GM12891 (cell line): ENCODE measurements at places on chromosomes 6 and 20.

DNA sequence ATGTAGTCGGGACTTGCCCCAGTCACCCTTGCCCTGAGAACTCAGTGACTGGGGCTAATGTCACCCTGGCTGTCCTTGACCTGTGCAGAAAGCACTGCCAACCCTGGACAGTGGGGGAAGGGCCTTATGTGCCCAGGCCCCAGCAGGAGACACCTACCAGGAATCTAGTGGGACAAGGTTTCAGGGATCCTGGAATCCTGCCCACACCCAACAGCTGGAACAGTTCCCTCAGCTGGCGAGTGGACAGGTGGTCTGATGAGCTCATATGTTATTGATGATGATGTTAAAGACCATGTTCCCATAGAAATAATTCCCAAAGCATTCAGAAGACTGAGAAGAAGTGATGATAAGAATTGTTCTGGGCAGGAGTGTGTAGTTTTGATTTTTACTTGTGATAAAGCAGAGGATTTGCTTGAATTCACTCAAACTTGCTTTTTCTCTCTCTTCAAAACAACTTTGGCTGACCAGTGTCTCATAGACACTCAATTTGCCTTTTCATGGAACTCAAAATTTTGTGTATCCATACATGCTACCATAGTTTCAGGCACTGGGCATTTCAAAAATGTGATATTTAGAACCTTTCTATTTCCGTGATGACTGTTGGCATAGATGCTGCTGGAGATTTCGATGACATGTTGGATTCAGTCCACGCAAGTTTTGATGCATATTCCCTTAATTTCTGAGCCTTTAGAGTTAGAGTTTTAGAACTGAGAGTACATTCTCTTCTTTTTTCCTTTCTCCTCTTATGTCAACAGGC, 79.3 kb downstream of the SLC22A3 start:
- no peak for DNase-seq

- no peak for DNase-seq
These were observed 38.3 kb upstream of the LOC128125822 start for GRCh38 chr6:63533952-63534351.

DNA sequence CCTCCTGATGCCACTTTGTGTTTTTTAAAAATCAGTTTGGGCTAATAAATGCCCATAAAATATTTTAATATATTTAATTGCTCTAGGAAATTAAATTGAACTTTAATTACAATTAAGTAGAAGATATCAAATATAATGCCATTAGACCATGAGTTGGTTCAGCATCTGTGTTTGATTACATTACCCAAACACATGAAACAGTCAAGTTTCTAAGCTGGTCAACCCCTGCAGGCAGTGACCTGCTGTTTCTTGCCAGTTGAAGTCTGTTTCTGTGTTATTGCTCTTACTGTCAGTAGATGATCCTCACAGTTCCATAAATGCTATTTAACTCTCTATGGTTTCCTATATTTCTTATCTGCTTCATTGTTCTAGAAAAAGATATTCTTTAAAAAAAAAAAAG, 9.7 kb upstream of the TENT5A start:
- DNase-seq: no peak

GRCh38 chr6:163387317-163387716, 27.2 kb upstream of the QKI start:
- no peak for DNase-seq

GRCh38 chr6:41786451-41787218, 859 bp upstream of the TOMM6 start:
- DNase-seq: peak; percentile 91

GRCh38 chr6:1231941-1232340, 80.0 kb upstream of the FOXQ1 start:
- DNase-seq: no peak

GRCh38 chr20:7123457-7123856, 356.0 kb downstream of the BMP2 start:
- DNase-seq: no peak

DNA sequence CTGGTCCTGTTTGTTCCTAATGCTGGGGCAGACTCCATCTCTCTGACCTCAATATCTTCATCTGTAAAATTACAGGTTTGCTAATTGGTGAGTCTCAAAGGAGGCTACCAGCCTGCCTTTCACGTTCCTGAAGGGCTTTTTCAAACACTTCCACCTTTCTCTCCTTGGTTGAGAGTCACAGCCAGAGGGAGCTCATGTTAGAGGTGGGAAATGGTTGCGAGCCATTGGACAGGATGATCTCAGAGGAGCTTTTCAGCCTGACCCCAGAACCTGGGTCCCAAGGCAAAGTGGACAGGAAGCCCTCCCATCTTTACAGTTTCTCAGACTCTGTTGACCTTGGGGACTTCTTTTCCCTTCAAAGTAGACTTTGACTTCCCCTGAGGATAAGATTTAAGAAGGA, 37.6 kb downstream of the NDUFAF5 start:
- DNase-seq: no peak

DNA sequence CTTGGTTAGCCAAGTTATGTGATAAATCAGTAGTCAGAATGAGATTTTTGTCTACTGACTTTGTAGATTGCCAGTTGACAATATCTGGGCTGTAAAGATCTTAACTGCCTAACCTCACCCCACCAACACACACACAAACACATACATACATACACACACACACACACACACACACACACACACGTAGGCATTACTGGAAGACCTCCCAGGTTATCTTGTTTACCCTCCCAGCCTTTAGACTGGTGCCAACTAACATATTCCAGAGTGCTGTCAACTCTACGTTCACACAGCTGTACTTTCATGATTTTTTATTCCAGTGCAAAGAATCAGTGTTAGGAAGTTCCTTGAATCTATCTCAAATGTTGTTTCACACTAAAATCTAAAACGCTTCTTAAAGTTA, 38.9 kb downstream of the BMP5 start:
- no peak for DNase-seq

GRCh38 chr6:24897186-24897585, 38.6 kb downstream of the RIPOR2 start:
- DNase-seq: no peak

DNA sequence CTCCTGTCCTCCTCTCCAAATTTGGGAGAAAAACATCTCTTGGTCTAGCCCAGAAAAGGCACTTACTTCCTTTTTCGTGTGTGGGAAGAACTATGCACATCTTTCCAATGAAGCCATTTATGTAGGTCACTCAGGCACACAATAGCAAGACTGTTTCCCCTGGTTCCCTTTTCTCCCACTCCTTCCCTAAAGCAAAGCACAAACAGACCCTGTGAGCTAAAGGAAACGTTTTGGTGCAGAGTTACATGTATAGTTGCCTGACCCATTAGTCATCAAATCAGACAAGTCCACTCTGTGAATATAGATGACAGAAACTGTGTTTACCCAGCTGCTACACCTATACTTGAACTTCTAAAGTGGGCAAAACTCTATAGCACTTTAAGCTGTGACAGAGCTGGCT, 474.6 kb downstream of the COL12A1 start:
- no peak for DNase-seq

DNA sequence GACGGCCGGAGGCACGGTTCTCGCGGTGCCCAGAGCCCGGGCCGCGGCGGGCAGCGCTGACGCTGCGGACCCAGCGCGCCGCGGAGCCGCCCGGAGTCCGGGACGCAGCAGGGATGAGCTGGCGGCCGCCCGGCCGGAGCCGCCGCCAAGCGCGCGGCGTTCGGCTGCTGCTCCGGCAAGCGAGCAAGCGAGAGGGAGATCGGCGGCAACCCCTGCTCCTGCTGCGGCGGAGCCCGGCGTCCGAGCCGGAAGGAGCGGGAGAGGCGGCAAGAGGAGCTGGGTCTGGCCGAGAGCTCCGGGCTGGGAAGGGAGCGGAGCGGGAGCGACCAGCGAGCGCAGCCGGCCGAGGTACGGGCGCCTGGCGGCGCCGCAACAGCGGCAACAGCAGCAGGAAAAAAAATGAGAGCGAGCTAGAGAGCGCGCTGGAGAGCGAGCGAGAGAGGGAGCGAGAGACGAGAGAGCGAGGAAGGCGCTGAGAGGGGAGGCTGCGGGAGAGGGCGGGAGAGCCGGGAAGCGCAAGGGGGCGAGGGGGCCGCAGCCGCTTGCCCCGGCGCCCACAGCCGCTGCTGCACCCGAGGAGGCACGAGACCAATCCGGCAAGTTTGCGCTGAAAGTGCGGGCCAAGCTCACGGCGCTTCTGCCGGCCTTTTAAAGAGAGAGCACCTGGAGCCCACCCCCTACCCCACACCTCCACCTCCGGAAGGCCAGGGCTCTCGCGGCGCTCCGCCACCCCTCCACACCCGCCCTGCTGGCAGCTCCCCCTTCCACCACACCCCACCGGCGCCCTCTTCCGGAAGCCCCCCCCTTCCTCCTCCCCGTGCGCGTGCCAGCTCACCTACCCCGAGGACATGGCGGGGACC, 496 bp downstream of the GRM4 start:
- DNase-seq: no peak

DNA sequence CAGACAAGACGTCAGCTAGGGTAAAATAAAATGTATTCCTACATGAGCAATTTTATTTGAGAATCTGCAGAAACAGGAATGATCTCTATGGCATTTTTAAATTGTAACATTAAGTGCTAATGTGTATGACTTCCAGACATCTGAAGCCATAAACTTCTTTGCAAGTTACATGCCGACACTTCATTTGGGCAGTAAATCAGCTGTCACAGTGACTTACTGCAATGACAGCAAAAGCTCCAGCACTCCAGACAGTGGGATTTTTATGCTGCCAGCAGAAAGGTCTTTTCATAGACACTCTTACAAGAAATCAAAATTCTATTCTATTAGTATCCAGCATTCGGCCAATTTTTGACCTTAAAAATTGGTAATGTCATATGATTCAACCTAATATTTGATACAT, 156.3 kb upstream of the SNX9 start:
- no peak for DNase-seq

DNA sequence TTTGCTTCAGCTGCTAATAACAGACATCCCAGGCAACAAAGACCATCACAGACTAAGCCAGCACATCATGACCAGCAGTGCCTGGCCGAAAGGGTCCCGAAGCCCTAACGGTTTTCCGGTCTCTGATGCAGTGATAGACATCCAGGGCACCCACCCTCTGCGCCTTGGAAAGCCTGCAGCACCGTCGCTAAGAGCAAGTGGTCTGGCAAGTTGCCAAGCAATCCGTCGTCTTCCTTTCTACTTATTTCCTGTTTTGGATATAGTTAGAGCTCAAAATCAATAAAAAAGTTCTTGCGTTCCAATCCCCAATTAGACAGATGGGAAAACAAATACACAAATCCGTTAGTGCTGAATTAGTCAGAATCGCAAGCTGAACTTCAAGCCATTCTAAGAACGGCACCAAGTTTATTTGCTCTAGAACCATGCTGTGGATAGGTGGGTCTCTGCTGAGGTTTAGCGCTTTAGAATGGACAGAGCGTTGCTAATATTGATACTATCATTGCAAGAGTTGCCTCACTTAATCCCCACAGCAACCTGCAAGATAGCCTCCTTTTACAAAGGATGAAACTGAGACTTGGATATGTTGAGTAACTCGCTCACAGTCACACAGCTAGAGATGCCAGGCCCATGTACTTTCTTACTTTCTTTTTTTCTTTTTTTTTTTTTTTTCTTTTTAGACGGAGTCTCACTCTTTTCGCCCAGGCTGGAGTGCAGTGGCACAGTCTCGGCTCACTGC, 163.3 kb upstream of the SNX9 start:
- no peak for DNase-seq

GRCh38 chr6:135995545-135995898, 144.0 kb downstream of the PDE7B start:
- DNase-seq: no peak

GRCh38 chr20:32580970-32581838, 3.9 kb downstream of the NOL4L start:
- DNase-seq: no peak

DNA sequence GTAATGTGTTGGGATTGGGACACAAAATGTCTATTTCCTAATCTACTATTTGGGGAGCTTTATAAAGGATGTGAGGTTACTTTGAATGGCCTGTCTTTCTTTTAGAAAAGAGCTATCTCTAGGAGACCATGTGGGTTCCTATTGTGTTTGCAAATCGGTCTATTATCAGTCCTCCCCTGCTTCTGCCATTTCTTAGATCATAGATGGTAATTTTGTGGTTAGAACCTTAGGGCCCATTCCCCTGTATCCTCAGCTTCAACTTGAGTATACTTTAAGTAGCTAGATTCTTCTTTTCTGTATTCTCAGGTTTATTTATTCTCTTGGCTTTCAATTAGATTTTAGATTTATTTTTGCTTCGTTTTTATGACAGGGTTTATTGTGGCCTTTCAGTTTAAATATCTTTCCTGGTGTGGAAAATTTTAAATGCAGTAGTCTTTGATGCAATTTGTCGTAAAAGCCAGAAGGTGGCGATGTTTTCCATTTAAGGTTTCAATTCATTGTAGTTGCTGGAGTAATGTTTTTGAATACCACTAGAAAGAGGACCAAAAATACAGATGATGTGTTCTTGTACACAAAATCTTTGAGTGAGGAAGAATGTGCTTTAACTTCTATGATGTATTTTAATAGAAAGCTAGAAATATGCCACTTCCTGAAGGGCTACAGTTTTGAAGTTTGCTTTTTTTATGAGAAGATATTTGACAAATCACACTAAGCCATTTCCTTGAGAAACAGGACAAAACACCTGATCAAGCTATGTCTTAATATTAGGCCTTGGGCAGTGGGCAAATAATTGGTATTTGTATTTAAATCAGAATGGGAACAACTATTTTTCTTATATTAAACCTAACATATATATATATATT, 20.3 kb downstream of the TBPL1 start:
- no peak for DNase-seq

GRCh38 chr6:14450133-14450504, 332.5 kb downstream of the CD83 start:
- no peak for DNase-seq

GRCh38 chr20:8608470-8608869, 460.4 kb upstream of the PLCB4 start:
- no peak for DNase-seq

GRCh38 chr20:33291830-33292355, 8.9 kb downstream of the BPIFB1 start:
- DNase-seq: peak; percentile 58

DNA sequence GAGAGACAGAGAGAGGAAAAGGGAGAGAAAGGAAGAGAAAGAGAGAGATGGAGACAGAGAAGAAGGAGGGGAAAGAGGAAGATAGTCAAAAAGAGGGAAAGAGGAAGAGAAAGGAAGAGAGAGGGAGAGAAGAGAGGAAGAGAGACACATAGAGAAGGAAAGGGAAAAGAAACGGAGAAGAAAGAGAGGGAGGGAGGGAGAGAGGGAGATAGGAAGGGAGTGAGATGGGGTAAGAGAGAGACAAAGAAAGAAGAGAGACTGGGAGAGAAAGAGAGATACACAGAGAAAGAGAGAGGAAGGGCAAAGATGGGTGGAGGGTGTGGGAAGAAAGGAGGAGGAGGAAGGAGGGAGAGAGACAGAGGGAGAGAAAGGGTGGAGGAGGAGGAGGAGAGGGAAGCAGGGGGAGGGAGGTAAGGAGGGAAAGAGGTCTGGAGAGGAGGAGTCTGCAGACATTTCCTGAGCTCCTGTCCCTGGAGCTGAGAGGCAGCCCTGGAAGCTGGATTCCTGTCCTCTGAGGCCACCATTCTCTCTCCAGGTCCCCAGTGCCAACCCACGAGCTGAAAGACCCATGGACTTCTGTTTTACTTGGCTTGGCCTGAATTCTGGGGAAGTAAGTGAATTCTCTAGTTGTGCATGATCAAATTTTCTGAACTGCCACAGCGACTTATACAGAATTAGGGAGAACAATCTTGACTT, 9.9 kb downstream of the FOXF2 start:
- no peak for DNase-seq

- DNase-seq: no peak
These were observed 483.4 kb upstream of the FLRT3 start for GRCh38 chr20:14820771-14821170.

GRCh38 chr6:138987080-138987642, 892 bp downstream of the REPS1 start:
- no peak for DNase-seq

- DNase-seq: no peak
These were observed 27.3 kb upstream of the TCFL5 start for GRCh38 chr20:62888910-62889309.

GRCh38 chr20:20498076-20498861, 130.4 kb downstream of the INSM1 start:
- DNase-seq: no peak
